ENCODE measurements at places on chromosomes 13 and 19.

- no peak for DNase-seq
These were observed at the start of gene CSNK1G2 for GRCh38 chr19:1941146-1942077. Gene CSNK1G2 (plus strand): TSS chr19:1941172. CDS start chr19:1969773, 28,601 bp downstream.

- DNase-seq, result no peak
These were observed 344.5 kb downstream of the KCNRG start for GRCh38 chr13:50359779-50360178.

DNA sequence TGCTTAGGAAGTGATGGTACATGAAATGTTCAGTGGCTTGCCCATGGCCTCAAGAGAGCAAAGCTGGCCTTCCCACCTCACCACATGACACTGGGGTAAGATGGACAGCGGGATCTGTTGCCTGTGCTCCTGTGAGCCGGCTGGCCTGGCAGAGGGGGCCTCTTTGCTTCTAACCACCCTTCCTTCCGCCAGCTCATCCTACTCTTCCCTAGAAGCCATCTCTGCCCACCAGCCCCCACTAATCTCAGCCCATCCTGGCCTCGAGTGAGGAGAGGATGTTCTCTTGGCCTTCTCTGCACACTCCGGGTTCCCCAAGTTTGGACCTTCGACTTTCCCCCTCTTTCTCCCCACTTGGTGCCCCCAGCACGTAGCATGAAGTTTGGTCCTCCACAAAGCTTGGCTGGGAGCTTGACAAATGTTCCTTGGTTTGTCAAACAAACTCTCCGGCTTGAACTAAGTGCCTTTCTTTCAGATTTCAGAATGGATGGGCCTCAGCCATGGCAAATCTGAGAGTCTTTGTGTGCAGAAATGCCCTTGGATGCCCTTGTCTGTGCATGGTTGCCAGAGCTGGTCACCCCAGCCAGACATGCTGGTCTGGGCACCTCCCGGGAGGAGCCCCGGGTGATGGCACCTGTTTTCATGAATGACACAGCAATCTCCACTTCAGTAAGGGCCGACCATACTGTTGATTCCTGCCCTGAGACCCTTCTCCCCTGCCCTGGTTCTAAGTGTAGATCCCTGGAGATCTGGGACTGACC is 145.5 kb downstream of the URI1 start:
- DNase-seq, result no peak

GRCh38 chr13:45406421-45406820 is 11.8 kb downstream of the SLC25A30 start:
- DNase-seq, result no peak

- DNase-seq, result no peak
These were observed 121.1 kb upstream of the TSHZ3 start for GRCh38 chr19:31470229-31470939.

GRCh38 chr19:54616057-54616456 is 14.2 kb upstream of the LILRB1 start:
- DNase-seq, result no peak

- DNase-seq, result no peak
These were observed 3.8 kb downstream of the BCL2L12 start for GRCh38 chr19:49669516-49669915.

GRCh38 chr13:49052813-49053212 is 77.1 kb downstream of the FNDC3A start:
- no peak for DNase-seq

GRCh38 chr19:47694466-47695273 is 18.6 kb upstream of the EHD2 start:
- no peak for DNase-seq

DNA sequence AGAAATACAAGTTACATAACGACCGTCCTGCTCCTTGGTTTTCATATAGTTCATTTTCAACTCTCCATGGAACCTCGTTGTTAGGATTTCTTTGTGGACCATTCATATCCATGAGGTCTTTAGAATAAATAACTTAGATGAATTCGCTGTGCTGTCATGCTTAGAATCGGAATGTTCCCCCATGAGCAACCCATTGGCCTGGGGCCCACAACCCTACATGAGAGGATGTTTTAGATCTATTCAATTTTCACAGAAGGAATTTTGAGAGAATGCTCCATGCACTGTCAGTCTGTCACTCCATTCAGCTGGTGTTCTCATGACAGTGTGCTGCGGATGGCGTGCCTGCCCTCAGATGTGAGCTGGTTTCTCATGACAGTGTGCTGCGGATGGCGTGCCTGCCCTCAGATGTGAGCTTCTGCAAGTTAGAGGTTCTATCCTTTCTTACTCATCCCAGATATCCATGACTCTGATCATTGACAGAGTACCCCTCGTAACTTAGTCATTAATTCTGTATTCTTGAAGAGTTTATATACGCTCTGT is 1193.1 kb downstream of the EFNB2 start:
- DNase-seq, result no peak

GRCh38 chr13:95703576-95703975 is 26.6 kb downstream of the DNAJC3 start:
- DNase-seq, result no peak

- no peak for DNase-seq
These were observed 475 bp downstream of the MRPL57 start for GRCh38 chr13:21176982-21177284.

DNA sequence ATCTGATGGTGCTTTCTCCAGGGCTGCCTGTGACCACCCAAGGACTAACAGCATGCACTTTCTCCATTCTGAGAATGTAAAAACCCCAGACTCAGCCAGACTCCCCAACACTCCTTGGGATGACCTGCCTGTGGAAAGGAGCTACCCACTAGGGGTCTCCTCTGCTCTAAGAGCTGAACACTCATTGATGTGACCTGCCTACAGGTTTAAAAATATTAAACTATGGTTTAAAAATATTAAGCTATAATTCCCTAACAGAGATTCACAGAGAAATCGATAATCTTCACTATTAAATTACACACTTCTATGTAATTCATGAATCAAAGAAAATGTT is 696.2 kb upstream of the SLITRK5 start:
- no peak for DNase-seq

GRCh38 chr19:32498648-32499200 is 82.3 kb upstream of the PDCD5 start:
- no peak for DNase-seq

GRCh38 chr13:106486287-106486686 is 49.2 kb downstream of the EFNB2 start:
- no peak for DNase-seq

DNA sequence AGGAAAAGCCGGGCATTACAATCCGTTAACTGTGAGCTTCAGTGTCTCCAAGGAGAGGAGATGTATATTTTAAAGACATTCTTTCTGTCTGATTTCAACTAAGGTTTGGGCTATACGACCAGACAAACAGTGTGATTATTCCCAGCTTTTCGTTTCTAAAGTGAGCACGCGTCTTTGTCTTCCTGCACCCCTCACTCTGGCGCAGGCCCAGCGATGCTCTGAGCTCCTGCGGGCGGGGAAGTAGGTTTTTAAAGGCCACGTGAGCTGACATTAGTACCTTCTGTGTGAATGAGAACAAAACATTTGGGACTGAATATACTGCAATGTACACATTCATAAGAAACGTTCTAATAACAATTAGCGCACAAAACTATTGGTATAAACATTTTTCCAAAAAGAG is 15.3 kb upstream of the RANBP3 start:
- no peak for DNase-seq

DNA sequence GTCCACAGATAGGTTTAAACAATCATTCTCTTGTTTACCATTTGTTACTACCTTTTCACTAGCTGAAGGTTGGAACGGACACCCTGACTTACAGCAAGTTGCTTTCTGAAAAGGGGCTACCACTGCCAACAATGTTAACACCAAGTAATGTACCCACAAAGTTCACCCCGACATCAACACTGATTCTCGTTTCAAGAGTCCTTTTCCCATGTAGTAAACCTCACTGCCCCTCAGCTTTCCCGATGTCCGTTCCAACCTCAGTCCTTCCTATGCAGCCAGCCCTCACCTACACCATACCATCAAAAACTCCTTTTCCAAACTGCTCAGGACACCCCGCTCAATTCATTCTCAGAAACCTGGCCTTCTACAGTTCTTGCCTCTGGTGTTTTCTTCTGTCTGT is 29.0 kb downstream of the PEG3 start:
- DNase-seq, result no peak

DNA sequence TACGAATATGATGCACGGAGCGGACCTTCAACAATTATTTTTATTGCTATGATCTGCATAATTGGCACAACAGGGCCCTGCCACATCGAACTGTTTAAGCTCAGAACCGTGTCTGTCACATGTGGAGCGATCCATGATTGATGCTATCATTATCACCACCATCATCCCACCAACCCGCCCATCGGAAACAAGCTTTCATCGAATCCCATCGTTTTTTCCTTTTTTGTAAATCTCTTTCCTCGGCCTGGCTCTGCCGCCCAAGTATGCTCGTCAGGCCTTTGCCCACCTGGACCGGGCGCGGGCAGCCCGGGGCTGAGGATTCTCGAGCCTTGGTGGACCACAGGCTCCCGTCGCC is 533 bp upstream of the DCAF15 start:
- no peak for DNase-seq

GRCh38 chr19:50315773-50316448 is 13.3 kb downstream of the KCNC3 start:
- peak; percentile 77 for DNase-seq

GRCh38 chr13:35592457-35592856 is 116.0 kb upstream of the MAB21L1 start:
- DNase-seq, result no peak

GRCh38 chr13:102872131-102872530 is 26.3 kb downstream of the ERCC5 start:
- no peak for DNase-seq

- no peak for DNase-seq
These were observed 6.6 kb downstream of the PEPD start for GRCh38 chr19:33514885-33515551.

DNA sequence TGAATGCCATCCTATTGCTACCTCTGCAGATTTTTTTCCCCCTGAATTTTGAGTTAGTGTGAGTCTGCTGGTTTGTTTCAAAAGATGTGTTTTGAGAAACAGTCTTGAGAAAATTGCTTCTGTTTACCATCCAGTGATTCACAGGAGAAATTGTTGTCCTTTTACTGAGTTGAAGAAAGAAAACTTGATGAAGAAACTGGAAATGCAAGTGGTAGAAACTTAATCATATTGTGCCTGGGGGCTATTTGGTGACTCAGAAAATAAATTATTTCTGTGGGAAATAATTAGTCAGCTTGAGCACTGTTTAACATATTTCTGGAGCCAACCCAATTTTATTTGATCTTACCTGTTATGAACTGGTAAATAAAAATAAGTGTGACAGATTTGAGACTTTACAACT is 35.4 kb downstream of the PAN3 start:
- no peak for DNase-seq

DNA sequence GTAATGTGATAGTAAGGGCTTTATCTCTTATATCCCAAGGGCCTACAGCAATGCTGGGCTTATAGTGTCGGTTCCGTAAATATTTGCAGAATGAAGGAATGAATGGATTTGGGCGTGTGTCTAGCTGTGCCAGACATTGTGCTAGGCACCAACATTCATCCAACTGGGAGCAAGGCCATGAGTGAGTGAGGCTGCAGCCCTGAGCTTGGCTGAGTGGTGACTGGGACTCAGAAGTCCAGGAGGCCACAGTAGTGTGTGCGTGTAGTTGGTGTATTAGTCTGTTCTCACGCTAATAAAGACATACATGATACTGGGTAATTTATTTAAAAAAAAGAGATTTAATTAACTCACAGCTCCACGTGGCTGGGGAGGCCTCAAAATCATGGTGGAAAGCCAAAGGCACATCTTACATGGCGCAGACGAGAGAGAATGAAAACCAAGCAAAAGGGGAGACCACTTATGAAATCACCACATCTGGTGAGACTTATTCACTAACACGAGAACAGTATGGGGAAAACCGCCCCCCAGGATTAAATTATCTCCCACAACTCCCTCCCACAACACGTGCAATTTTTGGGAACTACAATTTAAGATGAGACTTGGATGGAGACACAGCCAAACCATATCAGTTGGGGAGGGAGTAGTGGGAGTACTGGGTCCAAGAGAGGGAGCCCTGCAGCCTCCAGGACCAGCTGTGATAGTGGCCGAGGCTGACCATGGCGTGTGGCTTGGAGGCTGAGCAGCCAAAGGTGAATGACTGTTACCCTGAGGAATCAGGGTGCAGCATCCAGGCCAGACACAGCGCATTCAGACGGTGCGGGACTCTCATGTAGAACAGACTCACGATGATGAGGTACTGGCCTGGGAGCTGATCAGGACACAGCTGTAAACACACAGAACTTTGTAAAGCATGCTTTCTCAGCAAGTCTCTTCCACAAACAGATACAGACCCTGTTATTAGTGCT is 104.6 kb downstream of the TEX26 start:
- DNase-seq, result no peak

DNA sequence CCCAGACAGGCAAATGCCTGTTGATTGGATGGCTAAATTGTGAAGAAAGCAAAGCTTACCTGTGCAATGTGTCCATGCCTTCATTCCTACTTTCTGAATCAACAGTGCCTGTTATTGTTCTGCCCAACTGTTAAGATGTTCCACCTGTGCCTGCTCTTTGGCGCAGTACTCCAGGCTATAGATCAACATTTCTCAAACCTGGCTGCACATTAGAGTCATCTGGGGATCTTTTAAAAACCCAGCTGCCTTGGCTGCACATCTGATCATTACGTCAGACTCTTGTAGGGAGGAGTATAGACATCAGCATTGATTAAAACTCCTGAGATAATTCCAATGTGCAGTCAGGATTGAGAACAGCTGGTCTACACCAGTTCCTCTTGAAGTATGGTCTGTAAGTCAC is 16.2 kb upstream of the CPB2 start:
- no peak for DNase-seq

DNA sequence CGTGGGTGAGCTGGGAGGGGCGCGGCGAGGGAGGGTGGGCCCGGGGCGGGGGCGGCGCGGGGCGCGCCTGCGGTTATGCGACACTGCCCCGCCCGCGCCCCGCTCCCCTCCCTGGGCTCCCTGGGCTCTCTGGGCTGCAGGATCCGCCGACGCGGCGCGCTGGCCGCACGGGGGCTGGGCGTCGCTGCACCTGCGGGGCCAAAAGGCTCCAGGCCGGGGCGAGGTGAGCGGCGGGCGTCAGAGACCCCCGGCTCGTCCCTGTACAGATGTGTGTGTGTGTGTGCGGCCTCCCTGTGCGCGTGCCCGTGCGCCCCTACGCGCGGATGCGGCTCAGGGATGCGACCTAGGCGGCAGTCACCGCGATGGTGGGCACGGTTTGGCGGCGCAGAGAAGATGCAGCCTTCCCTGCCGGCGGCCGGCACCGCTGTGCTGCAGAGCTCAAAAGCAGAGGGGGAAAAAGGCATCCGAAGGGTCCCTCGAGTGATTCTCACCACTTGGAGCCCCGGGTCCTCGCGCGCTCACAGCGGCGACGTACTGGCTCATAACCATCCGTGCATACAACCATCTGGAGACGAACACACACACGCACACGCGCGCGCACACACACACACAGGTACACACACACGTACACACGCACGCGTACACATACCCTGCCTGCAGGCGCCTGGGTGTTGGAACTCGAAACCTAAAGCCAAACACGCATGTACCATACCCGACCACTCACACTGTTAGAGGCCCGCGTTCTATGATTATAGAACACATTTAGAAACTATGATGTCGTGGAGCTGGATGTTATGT is 709 bp downstream of the ATP8A2 start:
- peak; percentile 53 for DNase-seq

- no peak for DNase-seq
These were observed 112.4 kb upstream of the RNF113B start for GRCh38 chr13:98289339-98289945.
